ENCODE measurements at places on chromosomes 16 and 17.

DNA sequence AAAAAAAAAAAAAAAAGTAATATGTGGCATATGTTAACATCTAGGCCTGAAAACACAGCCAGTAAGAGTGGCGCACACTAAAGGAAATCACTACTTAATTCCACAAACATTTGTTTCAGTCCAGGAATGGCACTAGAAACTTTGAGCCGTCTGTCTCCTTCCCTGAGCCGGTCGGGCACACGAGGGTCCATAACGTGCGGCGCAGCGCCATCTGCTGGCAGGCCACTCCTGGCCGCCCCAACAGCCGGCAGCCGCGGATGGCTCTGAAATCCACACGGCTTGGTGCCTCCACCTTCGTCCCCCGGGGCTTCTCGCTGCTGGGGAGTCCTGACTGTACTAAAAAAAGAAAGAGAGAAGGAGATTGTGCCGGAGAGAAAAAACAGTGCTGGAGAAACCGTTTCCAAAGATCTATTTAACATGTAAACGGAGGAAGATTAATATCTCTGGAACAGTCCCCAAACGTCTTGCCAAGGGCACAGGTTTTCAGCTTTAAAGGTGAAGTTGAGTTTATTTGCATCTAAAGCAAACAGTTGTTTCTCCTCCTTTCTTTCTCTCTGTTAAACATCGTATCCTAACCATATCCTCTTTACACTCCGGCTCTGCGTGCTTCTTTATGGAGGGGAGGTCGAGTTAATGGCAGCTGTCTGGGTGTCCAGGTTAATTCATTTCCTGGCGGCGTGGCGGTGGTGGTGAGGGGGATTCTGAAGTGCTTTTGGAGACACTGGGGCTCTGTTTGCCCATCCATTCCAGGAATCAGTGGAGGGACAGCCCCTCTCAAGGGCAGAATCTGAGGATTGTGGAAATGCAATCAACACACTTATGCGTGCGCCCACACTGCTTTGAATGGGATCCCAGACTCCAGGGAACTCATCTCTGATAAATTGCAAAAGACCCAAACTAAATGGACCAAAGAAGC, 611.3 kb upstream of the SALL1 start:
- DNase-seq, result peak; percentile 73

DNA sequence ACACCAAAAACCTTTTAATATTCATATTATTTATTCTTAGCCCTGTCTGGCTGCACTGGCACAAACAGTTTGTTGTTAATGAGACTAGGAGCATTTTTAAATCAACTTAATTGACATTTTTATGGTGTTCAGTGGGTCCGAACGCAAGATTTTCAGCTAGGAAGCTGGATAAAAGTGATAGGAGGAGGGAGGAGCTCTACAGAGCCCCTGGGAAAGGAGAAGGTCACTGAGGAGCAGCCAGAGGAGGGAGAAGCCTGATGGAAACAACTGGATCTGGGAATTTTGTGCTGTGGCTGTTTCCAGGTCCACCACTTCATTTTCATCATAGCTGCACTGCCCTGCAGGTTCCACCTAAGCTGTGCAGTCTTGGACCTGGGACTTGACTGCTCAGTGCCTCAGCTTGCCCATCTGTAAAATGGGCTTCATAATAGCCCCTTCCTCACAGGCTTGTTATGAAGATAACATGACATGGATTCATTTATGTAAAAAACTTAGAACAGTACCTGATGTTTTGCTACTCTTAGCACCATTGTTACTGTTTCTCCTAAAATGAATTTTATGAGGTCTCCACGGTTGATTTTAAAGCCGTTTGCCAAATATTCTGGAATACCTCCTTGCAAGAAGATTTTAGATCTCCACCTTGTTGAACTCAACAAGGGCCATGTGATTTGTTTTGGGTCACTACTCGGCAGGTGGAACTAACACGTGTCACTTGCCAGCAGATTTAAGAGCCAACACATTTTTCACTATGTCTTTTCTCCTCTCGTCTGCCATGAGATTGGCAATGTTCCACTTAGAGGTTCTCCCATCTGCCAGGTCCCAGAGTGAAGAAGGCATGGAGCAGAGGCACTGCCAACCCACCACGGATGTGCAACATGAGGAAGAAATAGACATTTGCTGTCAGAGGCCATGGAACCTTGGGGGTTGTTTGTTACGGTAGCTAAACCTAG, 18.7 kb upstream of the GRIN2A start:
- DNase-seq, result no peak

DNA sequence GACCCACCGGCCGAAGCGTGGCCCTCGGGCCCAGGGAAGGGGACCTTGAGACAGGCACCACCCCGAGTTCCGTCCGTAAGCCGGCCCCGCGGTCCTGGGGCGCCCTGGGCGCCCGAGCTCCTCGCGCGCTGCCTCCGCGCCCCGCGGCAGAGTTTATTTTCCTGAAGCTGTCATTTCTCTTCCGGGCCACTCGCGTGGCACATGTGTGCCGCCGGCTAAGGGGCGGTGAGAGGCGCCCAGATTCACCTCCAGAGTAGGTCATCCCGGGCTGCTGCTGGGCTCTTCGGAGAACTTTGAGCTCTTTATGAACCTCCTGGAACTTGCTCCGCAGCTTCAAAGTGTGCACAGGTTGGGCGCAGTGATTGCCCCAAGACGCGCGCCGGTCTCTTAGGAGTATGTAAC, 489 bp downstream of the ZC3H18 start:
- no peak for DNase-seq

GRCh38 chr16:46428108-46429061, 192.8 kb downstream of the SHCBP1 start:
- no peak for DNase-seq

- DNase-seq, result peak; percentile 46
Measured at GRCh38 chr16:51113236-51114125, 37.6 kb downstream of the SALL1 start.

DNA sequence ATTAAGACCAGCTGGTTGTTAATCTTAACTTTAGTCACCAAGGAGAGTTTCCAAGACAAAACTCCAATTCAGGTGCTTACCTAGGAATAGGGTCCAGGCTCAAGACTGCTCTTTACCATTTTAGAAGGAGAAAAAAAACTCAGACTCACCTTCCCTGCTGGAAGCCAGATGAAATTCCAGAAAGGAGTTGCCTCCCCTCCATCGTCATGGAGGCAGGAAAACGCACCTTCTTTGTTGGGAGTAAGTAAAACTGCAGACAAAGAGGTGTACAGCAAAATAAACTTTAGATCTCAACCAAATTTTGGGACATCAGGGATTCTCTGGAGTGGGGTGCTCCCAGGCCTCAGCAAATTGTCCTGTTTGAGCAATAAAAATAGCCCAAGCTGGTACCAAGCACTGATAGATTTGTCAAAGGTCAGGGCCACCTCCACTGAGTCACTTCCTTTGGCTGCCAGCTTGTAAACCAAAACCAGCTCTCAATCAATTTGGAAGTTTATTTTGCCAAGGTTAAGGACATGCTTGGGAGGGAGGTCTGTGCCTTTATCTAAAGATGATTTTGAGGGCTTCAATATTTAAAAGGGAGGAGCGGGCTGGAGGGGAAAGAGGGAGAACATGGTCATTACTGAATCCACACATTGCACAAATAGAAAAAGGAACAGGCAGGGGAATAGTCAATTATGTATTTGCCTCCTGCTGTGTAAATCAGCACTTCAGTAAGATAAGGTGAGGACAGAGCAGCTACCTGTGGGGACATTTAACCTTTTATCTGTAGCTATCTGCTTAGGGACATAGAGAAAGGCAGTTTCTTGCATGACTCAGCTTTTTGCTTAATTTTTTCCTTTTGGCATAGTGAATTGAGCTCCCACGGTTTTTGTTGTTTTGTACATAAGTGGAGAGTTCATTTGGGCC, 1.5 kb upstream of the ALDH3A2 start:
- DNase-seq, result no peak

- DNase-seq, result no peak
Measured at GRCh38 chr16:60651346-60651745, 1384.9 kb downstream of the CDH8 start.

DNA sequence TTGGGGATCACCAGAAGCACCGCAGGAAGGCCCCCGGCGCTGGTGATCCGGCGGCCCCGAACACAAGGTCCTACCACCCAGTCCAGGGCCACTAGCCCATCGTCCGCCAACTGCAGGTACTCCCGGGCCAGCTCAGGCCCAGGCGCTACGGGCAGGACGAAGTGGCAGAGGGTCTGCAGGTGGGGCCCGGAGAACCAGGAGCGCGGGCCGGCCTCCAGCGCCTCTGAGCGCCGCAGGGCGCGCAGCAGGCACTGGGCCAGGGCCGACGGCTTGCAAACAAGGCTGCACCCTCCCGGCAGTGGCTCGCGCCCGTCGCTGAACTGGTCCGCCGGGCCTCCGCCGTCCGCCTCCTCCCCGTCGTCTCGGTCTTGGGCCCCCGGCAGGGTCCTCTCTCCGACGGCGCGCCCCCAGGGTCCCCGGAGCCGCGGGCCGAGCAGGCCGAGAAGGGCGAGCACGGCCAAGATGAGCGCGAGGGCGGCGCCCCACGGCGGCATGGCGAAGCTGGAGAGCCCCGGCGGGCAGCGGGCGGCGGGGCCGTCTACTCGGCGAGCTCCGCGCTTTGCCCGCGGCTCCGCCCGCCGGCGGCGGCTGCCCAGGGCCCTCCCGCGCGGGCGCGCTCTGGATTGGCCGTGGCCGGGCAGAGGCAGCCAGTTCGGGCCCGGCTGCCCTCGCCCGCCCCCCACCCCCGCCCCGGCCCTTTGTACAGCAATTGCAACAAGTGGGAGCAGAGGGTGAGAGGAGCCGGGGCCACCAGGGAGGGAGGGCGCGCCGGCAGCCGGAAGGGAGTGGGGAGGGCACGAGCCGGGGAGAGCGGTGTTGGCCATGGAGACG, at the start of gene ABHD15:
Gene ABHD15, minus strand, starts transcription at position 565 of the 831 bp plus-strand sequence. Its CDS starts 71 bp downstream, at position 494.
- DNase-seq, result peak; percentile 74

GRCh38 chr17:7406235-7406825, 1.3 kb upstream of the NLGN2 start:
- no peak for DNase-seq

DNA sequence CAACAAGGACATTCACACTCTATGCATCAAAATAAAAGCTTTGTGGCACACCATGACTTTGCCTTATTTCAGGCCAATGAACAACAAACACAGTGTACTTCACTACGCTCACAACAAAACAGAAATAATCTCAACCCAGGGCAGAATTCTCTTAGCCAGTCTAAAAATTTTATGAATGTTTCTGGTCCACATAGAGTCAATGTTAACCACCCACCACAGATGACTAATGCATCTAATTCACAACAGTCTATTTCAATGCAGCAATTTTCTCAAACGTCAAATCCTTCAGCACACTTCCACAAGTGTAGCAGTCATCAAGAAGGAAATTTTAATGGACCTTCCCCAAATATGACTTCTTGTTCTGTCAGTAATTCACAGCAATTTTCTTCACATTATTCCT, 101.7 kb downstream of the CHD9 start:
- no peak for DNase-seq

- no peak for DNase-seq
Measured at GRCh38 chr16:84585467-84585866, 32.4 kb downstream of the COTL1 start.

DNA sequence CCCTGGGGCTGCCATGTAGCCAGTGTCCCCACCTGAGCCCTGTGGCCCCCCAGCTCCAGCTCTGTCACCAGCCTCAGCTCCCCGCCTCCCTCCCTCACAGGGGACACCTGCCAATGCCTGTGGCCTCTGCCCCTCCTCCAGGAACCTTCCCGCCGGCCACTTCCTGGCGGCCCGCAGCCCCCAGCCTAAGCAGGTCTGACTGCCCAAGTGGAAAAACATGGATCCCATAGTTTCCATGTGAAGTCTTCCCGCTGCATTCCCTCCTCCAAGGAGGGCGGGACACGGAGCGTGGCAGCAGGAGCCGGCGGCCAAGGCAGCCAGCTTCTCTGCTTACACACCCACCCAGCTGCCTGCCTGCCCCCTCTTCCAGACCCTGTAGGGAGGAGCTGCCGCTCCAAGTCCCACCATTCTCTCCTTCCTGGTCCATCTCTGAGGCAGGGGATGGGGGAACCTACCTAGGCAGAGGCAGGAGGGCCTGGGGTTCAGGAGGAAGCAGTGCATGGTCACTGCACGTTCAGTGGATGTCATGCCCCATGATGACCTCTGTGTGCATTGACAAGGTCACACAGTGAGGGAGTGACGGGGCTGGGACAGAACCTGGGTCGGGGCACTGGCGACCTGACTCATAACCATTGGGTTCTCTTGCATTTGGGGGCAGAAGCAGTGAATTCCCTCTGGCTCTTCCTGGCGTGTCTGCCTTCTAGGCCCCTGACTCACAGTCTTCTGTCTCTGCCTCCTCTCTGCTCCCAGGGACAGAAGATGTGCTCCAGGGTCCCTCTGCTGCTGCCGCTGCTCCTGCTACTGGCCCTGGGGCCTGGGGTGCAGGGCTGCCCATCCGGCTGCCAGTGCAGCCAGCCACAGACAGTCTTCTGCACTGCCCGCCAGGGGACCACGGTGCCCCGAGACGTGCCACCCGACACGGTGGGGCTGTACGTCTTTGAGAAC, 8.7 kb downstream of the VASN start:
- no peak for DNase-seq

DNA sequence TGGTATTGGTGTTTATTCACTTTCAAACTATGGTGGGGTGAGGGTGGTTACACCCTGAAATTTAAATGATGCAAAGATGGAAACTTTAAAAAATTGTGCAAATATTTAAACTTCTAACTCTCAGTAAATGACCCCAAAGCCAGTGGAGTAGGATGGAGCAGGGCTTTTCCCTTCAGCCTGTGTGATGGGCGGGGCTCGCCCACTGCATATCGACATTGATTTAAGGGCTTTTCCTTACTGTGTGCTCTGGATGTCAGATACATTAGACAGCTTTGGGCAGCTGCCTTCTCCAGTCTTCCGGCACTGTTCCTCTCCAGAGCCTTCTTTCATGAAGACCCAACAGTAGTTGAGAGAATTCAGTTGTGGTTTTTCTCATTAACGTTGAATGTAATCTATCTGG, 99.9 kb downstream of the SPECC1 start:
- DNase-seq, result no peak

- no peak for DNase-seq
Measured at GRCh38 chr17:2749058-2749783, at the start of gene CCDC92B. CCDC92B (minus strand) TSS chr17:2749652; CDS start chr17:2735145, 14,507 bp downstream.

GRCh38 chr16:85465328-85466303, 147.5 kb upstream of the GSE1 start:
- no peak for DNase-seq

DNA sequence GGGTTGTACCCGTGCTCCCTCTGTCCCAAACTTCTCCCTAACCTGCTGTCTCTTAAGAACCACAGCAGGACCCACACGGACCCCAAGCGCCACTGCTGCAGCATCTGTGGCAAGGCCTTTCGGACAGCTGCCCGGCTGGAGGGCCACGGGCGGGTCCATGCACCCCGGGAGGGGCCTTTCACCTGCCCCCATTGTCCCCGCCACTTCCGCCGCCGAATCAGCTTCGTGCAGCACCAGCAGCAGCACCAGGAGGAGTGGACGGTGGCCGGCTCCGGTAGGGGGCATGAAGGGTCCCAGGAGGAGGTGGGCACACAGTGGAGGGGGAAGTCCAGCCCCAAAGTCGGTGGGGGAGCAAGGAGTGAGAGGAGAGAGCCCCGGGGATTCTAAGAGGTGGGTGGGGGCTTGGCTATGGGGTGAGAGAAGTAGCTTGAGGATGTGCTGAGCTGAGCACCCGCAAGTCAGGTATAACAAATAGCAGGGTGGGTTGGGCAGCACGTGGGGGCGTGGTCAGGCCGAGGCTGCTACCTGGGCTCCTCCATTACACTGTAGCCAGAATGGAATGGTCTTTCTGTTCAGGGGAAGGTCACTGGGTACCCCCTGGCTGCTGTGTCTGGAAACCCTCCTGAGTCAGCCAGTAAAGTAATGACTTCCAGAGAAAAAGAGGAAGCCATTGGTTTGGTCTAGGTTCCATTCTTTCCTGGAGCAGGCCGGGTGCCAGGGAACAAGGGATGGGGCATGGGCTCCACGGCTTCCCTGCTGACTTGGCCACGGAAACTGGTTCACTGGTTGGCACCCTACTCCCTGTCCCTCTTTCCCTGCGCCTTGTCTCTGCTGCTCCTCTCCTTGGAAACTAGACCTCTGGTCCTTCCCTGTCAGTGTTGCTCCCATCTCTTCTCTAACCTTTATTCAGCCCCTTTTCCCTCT, 7.1 kb downstream of the PRSS53 start:
- no peak for DNase-seq

Measured in GM13976 (cell line).